ENCODE measurements at places on chromosomes 11 and 22.

DNA sequence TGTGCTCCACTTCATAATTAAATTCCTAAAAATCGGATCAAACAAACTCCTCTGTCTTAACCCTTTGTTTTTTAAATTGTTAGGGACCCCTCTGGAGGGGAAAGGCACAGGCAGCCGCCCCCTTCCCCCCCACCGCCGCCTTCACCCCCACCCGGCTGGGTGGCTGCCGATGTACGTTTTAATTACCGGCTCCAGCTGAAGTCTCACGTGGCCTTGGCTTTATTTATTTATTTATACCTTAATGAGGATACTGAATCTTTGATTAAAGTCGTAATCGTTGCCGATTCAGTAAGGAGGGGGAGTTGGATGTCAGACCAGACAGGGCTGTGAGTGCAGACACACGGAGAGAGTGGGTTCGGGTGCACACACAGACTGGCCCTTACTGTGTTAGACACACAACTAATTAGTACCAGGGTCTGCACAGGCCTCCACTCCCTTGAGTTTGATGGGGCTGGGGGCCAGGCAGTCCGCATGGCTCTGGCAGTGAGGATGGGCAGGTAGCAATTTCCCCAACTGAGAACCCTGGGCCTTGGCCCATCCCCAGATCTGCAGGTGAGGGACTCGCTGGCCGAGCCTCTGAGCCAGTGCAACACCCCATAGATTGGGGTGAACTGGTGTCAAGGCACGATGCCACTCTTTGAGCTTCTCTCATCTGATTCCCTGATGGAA, 51.3 kb upstream of the NNMT start:
- no peak for DNase-seq

DNA sequence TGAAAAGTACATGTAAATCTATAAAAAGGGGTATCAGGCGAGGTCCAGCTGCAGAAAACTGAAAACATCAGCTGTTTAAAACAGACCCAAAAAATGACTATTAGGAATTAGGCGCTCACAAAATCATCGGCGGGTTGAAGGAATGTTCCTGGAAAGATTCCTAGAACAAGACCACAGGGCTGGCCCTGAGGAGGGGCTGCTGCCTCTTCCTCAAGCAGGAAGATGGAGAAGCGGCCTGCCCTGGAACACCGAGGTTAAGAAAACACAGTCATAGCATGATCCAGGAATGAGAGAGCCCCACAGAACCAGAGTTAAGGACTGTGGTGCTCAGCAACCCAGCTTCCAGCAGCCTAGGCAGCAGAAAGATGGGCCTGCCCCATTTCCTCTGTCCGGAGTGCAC, 78.4 kb downstream of the C11orf91 start:
- DNase-seq: no peak

GRCh38 chr22:36049678-36049997, 21.0 kb upstream of the RBFOX2 start:
- DNase-seq: no peak

GRCh38 chr11:17765356-17766072, 30.9 kb downstream of the KCNC1 start:
- no peak for DNase-seq

DNA sequence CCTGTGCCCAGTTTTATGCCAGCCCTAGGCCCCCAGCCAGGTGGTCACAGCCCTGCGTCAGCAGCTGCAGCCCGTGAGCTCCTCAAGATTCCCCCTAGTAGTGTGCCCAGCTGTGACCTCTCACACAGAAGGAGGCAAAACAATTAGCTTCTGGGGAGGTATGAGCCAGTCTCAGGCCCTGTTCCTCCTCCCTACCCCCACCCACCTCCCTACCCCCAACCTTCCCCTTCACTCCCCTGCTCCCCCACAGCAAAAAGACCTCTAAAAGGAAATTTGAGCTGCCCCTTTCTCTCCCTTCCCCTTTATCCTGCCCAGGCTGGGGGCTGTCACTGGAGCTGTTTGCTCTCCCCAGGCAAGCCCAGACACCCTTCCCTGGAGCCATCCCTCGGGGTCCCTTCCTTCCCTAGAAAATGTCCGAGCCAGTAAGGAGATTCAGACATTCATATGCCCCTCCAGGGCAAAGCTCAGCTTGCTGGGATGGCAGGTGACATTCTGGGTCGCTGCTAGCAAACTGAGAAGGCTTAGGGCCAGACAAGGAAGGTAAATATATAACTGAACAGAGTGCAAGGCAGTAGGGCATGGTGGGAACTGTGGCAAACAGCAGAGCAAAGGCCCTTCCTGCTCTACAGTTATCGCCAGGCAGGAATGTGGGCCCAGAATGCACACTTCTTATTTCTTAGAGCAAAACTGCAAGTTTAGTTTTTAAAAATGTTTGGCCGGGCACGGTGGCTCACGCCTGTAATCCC, 300.2 kb downstream of the MN1 start:
- no peak for DNase-seq

Measured in foreskin keratinocyte (primary cell).